Spleen (tissue), 13 donors: ENCODE measurements at places on chromosomes 3 and 15.

GRCh38 chr3:127342735-127343134 lies 54.9 kb upstream of the PRR20G start:
- H3K4me3 ChIP-seq: no peak overlapping the region
- H3K27ac ChIP-seq: no peak overlapping the region
- no peaks in the 10 kb centered on the region for H3K36me3 ChIP-seq
- H3K27me3 ChIP-seq: peaks cover 35% of the 10 kb centered on the region
- DNase-seq: no peak

DNA sequence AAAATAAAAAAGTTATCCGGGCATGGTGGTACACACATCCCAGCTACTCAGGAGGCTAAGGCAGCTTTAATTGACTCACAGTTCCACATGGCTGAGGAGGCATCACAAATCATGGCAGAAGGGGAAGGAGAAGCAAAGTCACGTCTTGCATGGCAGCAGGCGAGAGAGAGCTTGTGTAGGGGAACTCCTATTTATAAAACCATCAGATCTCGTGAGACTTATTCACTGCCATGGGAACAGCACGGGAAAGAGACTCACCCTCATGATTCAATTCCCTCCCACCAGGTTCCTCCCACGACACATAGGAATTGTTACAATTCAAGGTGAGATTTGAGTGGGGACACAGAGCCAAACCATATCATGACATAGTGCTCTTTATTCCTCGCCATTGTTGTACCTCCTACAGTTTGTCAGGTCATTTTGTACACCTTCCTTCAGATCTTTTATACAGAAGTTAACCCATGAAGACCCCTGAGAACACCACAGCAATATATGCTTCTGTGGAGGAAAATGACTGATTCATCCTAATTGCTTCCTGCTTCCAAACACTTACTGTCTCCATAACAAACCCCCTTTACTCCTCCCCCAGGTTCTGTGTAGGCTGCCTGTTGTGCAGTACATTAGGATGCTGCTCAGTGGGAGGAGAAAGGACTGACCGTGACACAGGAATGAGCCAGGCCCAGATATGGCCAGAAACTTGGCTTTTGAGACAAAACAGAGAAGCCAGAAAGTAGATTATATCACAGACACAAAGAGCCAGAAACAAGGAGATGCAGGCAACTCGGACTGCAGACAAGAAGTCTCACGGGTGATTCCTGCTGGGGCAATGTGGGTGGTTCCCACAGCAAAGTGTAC lies 67.9 kb upstream of the HEG1 start:
- H3K27ac ChIP-seq: peak overlapping the region; percentile 19
- DNase-seq: no peak
- H3K36me3 ChIP-seq: no peaks in the 10 kb centered on the region
- H3K27me3 ChIP-seq: no peaks in the 10 kb centered on the region

DNA sequence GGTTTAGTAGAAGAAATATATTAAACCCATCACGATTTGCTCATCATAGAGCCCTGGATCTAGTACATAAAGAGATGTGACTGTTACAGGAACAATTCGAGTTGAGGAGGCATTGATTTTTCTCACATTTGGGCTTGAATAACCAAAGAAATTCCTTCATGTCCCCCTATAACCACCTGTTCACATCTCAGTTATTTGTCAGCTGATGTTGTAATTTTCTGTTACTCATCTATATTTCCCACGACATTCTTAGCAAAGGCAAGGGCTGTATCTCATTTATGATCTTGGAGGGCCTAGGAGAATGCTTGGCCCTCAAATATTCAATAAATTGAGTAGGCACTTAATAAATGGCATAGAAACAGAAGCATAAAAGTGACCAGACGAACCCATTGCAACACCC lies 36.4 kb upstream of the GYG1 start:
- no peak for DNase-seq
- H3K27me3 ChIP-seq: no peaks in the 10 kb centered on the region
- H3K36me3 ChIP-seq: no peaks in the 10 kb centered on the region
- no peak overlapping the region for H3K4me3 ChIP-seq
- H3K27ac ChIP-seq: no peak overlapping the region
- no peaks in the 10 kb centered on the region for H3K4me1 ChIP-seq

- no peak for DNase-seq
- H3K4me3 ChIP-seq: no peak overlapping the region
- H3K4me1 ChIP-seq: peaks cover 27% of the 10 kb centered on the region
- no peak overlapping the region for H3K27ac ChIP-seq
- no peaks in the 10 kb centered on the region for H3K27me3 ChIP-seq
Measured at GRCh38 chr15:85470563-85471271, 90.3 kb downstream of the AKAP13 start.

GRCh38 chr3:78792212-78792611 lies 975.6 kb downstream of the ROBO1 start:
- no peak for DNase-seq
- no peaks in the 10 kb centered on the region for H3K4me1 ChIP-seq
- H3K27me3 ChIP-seq: no peaks in the 10 kb centered on the region

DNA sequence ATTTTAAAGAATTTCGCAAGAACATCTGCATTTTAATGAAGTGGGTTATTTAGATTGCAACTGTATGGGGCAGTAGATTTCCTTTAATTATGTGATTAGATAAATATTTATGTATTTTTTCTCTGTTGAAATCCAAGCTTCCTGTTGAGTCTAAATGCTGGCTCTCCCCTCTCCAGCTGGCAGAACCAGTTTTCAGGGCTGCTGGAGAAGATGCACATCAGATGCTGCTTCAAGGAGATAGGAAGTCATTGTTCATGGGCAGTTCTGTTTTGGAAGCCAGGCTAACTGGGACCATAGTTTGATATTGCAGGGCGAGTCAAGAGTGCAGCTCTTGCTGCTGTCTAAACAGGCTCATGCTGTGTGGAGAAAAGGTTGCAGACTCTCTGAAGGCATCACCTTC lies 97.4 kb downstream of the SLC9A9 start:
- no peaks in the 10 kb centered on the region for H3K36me3 ChIP-seq
- peak overlapping the region; percentile 68 for H3K27ac ChIP-seq
- no peak overlapping the region for H3K4me3 ChIP-seq
- no peak for DNase-seq

GRCh38 chr3:175432376-175433025 lies 573.4 kb downstream of the NAALADL2 start:
- H3K27me3 ChIP-seq: no peaks in the 10 kb centered on the region
- no peak for DNase-seq
- no peak overlapping the region for H3K4me3 ChIP-seq

- no peak overlapping the region for H3K27ac ChIP-seq
- no peaks in the 10 kb centered on the region for H3K27me3 ChIP-seq
- peaks cover 33% of the 10 kb centered on the region for H3K36me3 ChIP-seq
- peaks cover 38% of the 10 kb centered on the region for H3K4me1 ChIP-seq
- peak; percentile 70 for DNase-seq
Measured at GRCh38 chr3:11553436-11554235, 90.1 kb downstream of the VGLL4 start.

- no peak overlapping the region for H3K27ac ChIP-seq
- H3K4me3 ChIP-seq: no peak overlapping the region
- H3K4me1 ChIP-seq: no peaks in the 10 kb centered on the region
- DNase-seq: no peak
- H3K36me3 ChIP-seq: no peaks in the 10 kb centered on the region
- H3K27me3 ChIP-seq: no peaks in the 10 kb centered on the region
Measured at GRCh38 chr3:48402281-48402732, 27.6 kb downstream of the PLXNB1 start.

- no peak overlapping the region for H3K4me3 ChIP-seq
- H3K4me1 ChIP-seq: no peaks in the 10 kb centered on the region
- H3K27me3 ChIP-seq: peaks cover 33% of the 10 kb centered on the region
Measured at GRCh38 chr3:11037976-11038375, 45.4 kb downstream of the SLC6A1 start.
